ENCODE measurements at places on chromosomes 5 and 9.

DNA sequence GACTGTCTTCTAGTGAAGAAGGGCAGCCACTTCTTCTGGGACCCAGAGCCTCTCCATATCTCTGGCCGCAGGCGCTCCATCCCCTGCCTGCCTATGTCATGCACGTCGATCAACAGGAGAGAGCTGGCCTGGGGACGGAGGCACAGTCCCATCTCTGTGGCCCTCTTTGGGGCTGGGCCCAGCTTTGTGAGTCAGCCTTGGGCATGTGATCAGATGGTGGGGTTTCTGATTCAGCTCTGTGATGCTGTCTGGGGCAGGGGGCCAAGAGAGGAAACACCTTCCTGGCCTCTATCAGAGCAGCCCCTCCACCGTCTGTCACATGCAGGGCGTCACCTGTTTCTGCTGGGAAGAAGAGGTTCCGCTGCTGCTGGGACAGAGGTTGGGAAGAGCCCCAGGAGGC lies 72.6 kb downstream of the MVB12B start:
- DNase-seq, result no peak

DNA sequence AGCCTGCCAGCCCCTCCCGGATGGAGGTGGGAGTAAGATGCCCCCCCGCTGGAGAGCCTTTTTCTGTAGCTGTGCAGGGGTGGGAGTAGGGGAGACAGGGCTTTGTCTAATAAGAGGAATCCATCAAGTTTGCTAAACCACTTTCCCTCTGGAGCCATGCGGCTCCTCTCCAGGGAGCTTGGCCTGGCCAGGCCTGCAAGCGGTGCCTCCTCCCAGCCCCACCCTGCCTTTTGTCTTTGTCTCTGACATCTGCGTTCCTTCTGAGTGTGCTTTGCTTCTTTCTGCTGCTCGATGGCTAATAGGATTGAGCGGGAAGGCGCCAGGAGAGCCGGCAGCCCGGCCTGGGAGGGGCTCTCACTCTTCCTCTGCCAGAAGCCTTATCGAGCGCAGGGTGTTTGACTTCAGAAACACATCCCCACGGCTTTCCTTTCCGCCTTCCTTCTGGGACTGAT lies 26.7 kb upstream of the FCN1 start:
- DNase-seq, result no peak

DNA sequence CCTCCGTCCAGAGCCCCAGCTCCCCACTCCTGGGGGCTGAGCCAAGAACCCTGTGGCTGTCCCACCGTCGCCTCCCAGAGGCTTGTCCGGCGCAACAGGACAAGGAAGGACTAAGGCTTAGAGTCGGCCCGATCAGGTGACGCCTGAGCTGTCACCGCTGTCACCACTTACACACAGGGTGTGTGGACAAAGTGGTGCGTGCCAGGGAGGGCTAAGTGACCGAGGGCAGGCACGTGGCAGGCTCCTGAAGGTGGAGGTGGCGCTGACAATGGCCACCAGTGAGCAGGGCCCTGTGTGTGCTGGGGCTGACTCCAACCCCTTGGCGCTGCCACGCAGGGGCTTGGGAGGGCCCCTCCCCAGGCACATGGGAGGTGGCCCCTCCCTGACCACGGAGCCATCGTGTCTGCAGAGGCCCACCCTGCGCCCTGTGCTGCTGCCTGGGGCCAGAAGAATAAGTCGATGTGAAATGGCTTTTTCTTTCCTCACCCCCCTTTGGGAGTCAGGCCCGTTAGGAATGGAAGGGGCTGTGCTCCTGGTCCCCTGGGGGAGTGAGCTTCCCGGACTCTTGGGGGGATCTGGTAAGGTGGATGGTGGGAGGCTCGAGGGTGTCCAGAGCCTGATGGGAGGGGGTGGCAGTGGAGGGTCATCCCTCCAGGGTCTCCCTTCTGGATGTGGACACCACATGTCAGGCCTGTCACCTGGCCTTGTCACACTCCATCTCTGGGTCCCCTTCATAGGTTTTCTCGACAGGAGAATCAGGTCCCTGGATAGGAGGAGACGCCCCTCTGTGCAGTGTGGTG lies 2.6 kb upstream of the GPSM1 start:
- no peak for DNase-seq

DNA sequence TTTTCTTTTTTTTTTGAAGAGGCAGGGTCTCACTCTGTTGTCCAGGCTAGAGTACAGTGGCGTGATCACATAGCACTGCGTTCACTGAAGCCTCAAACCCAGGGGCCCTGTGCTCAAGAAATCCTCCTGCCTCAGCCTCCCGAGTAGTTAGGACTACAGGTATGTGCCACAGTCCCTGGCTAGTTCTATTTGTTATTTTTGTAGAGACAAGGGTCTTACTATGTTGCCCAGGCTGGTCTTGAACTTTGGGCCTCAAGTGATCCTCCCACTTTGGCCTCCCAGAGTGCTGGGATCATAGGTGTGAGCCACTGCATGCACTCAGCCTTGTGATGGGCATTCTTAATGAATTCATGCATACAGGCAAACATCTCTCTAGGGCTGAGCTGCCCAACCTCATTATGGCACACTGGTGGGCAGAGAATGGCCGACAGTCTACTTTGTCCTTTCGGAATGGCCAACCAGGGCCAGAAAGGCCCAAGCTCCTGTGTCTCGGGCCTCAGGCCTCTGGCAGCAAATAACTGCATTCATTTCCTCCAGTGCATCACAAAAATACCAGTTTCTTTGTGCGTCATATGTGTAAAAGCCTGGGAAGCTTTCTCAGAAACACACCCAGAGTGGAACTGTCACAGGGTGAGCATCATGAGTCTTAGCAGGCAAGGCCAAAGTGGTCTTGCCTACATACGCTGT lies 27.2 kb downstream of the ANXA6 start:
- DNase-seq, result no peak

GRCh38 chr5:84259283-84260045 lies 125.2 kb downstream of the EDIL3 start:
- DNase-seq, result no peak

DNA sequence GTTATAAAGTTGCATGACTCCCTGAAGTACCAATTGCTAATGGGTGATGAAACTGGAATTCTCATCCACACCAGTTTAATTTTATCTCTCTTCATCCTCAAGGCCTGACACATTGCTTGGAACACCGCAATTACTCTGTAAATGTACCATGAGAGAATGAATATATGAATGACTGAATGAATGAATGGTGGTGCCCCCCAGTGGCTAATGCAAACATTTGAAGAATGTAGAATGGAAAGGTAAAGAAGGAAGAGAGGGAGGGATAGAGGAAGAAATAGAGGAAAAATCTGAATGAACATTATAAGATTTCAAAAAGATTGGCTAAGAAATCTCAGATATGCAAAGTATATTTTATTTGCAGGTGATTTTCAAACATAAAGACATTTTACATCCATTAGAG lies 13.1 kb downstream of the PAPPA start:
- DNase-seq, result no peak

All from stimulated activated naive CD4-positive, alpha-beta T cell treated with Interleukin-2 at 50 U/mL for 16 hours (primary cell).